Tibial artery (tissue), 4 donors: ENCODE measurements at places on chromosomes 7 and 10.

DNA sequence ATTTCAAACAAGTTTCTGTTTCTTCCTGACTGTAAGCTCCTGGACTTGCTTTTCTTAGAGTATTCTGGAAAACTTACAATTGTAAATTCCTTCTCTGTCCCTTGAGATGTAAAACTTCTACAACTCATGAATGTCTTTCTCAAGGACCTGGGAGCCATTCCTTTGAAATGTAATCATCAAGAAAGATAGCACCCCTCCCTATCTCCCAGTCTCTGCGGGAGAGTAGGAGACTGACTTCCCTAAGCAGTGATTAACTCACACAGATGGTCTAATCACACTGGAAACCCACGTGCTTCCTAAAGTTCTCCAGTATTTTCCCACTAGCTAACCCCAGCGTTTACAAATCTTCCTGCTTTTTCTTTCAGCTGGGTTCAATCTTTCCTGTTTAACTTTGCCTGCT is 549.4 kb downstream of the SORCS1 start:
- no peak for DNase-seq

DNA sequence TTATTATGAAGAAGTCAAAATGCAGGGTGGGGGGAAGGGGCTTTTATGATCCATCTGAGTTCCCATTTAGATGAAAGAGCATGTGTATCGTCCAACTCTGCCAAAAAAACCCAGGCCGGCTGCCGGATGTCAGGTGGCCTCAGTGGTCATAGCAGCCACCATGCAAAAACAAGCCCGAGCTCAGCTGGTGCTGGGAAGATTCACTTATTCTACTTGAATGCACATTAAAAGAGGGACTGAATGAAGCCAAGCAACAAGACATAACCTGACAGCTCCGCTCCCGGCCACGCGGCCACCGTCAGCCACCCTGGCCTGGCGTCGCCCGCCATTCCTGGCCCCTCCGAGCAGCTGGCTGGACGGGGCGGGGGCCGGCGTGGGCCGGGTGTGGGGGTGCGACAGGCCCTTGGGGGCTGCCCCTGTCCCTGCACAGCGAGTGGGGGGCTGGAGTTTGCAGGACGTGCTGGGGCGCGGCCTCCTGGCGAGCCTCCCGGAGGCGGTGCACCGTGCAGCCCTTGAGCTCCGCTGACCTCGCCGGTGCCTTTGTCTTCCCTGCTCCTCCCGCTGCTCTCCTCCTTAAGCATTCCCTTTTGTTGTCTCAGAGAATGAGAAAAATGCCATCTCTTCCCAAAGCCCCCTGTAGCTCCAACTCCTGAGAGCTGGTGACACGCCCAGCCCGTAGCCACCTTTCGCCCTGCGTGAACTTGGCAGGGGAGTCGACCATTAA is 67.8 kb downstream of the EBF3 start:
- DNase-seq: no peak

DNA sequence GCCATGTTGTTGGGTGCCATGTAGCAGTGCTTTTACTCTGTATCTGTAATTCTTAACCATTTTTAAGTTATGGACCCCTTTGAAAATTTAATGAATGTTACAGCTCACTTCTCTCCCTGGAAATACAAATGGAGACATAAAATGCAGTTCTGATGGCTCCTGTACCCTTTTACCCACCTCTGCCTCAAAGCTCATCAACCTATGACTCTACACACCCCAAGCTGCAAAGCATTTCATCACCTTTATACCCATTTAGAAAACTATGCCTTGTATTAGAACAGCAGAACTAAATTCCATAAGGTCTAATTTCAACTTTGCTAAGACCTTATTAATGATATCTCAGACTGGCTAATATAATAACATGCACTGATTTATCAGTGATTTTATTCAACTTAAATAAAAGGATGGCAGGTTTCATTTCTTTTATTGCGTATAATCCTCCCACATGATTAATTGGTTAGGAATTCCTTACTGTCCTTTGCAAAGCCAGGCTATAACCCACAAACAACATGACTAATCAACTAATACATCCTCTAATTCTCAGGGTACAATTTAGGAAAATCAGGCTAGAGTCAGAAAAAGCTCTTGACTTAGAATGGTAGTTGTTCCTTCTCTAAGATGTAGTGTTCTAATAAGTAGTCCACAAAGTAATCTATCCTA is 68.1 kb downstream of the CPEB3 start:
- DNase-seq: no peak

- DNase-seq: no peak
These were observed 20.0 kb downstream of the CAMK2G start for GRCh38 chr10:73854310-73854709.

GRCh38 chr7:92963566-92963965 is 127.2 kb upstream of the CDK6 start:
- DNase-seq: no peak

- DNase-seq: no peak
These were observed 13.6 kb downstream of the ANXA11 start for GRCh38 chr10:80191589-80192270.
